Posterior cingulate gyrus (tissue), 11 donors: ENCODE measurements at places on chromosomes 1 and 21.

GRCh38 chr1:15413563-15414444, 4.1 kb downstream of the EFHD2 start:
- peak; percentile 61 for DNase-seq

DNA sequence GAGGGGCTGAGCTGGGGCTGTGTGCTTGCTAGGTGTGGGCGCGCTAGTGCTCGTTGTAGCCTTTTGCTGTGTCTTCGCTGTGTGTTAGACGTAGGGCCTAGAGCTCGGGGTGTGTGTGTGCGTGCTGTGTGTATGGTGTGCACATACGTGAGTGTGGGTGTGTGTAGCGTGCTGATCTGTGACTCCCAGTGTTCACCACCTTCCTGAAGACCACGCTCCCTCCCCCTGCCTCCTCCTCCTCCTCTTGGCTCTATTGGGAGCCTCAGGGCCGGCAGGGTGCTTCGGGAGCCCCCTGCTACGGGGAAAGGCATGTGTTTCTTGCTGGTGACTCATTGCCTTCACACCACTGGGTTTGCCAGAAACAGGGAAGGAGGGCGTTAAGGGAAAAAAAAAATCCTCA, 9.4 kb upstream of the KCNC4 start:
- no peak for DNase-seq

GRCh38 chr1:157286646-157287420, 148.6 kb upstream of the ETV3 start:
- DNase-seq: no peak

DNA sequence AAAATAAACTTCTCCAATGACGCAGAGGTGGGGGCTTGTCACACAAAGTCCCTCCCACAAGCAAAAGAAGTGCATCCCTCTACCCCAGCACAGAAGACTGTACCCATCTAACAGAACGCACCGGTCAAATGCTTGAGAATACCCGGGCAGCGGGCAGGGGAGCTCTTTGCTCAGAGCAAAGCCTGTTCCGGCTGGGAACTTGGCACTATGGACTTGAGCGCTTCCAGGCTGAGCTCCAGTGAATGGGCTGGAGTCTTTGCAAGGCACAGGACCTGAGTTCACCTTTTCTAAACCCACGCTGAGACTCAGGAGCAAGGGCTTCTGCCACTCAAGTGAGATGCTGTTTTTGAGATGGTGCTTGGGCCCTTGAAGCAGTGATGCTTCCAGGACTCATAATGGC, 20.3 kb downstream of the RHBG start:
- DNase-seq: no peak

GRCh38 chr1:116565222-116565621, 5.6 kb downstream of the CD58 start:
- DNase-seq: no peak

DNA sequence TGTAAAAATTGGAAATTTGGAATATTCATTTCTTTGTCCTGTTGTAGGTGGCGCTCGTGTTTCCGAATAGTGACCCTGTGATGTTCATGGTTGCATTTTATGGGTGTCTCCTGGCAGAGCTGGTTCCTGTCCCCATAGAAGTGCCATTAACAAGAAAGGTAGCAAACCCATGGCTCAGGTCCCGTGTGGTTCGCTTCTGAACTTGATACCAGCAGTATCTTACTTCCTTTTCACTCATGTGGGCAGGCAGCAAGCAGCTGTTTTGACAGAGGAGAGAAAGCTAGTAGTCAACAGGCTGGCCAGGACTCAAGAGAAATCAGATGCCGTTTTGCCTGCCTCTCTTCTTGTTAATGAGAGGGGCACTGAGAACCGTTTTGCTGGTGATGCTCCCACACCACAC, 72.8 kb downstream of the S100B start:
- no peak for DNase-seq

DNA sequence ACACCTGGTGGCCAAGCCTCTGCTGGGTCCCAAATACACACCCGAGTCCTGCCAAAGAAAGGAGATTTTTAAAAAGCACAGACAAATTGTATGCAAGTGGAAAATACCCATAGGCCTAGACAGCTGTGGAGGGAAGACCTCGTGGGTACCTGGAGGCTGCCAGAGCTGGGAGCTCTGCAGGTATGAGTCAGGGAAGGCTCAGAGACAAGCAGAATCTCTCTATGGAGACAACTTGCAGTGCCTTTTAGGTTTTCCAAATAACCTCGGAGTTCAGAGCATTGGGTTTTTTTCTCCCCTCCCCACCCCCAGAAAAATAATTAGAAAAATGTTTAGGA, 127.7 kb downstream of the EDEM3 start:
- DNase-seq: no peak

DNA sequence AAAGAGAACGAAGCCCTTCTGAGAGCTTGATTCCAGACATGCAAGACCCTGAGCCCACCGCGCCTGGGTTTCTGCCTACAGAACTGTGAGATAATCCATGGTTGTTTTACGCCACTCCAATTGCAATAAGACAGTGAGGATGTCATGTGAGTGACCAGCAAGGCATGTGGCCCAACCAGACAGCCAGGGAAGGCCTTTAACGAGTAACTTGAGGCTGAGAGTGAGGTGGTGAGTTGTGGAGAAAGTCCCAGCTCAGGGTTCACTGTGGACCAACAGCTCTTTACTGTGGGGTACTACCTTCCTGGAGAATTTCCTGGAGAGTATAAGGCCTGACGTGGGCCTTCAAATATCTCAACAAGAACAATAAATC, 153.9 kb downstream of the ETS2 start:
- DNase-seq: no peak
